ENCODE measurements at places on chromosomes 11 and 22. TPM values are rescaled to one million over a fixed set of nuclear protein-coding genes. Genes with fewer than 3 reads are reported as not detected.

DNA sequence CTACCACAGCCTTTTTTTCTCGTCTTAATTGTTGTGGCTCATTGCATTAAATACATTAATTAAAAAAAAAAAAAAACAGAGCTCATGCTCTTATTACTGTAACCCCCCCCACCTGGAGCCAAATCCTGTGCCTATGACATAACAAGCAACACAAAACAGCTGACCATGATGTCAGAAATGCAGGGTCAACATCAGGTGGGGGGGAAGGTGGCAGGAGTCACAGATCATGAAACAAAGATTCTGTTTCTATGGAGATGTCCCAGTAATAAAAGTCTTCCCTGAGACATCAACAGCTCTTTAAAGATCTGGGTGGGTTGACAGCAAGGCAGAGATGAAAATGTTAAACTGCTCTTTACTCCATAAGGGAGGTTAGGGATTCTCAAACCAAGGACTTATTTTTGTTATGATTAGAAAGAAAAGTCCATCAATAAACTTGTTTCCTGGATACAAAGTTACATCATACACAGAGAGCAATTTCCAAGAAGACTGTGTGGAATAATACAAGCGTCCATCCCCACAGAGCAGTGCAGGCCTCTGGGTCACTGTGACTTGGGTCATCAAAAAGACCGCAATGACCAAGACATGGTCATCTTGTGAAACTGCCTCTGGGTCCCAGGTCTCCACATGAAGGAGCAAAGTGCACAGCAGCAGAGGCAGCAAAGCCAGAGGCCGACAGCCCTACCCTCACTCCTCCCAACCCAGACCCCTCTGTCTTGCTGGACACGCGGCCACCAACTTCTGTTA is 42.7 kb upstream of the CYP2D6 start:
- DNase-seq = no peak

GRCh38 chr11:132648851-132649250 is 883.5 kb downstream of the OPCML start:
- no peak for DNase-seq

- DNase-seq = no peak
Measured at GRCh38 chr11:34309965-34310364, 47.8 kb downstream of the ABTB2 start.

- no peak for DNase-seq
Measured at GRCh38 chr11:17405232-17406005, 17.0 kb upstream of the KCNJ11 start.

GRCh38 chr11:66414120-66414934 is 6.5 kb upstream of the NPAS4 start:
- no peak for DNase-seq

- no peak for DNase-seq
Measured at GRCh38 chr22:19840059-19840458, 14.6 kb downstream of the GNB1L start.

GRCh38 chr11:4682623-4683419 is 14.8 kb downstream of the OR51E2 start:
- no peak for DNase-seq

GRCh38 chr11:27423125-27423524 is 49.5 kb downstream of the LGR4 start:
- DNase-seq = no peak

DNA sequence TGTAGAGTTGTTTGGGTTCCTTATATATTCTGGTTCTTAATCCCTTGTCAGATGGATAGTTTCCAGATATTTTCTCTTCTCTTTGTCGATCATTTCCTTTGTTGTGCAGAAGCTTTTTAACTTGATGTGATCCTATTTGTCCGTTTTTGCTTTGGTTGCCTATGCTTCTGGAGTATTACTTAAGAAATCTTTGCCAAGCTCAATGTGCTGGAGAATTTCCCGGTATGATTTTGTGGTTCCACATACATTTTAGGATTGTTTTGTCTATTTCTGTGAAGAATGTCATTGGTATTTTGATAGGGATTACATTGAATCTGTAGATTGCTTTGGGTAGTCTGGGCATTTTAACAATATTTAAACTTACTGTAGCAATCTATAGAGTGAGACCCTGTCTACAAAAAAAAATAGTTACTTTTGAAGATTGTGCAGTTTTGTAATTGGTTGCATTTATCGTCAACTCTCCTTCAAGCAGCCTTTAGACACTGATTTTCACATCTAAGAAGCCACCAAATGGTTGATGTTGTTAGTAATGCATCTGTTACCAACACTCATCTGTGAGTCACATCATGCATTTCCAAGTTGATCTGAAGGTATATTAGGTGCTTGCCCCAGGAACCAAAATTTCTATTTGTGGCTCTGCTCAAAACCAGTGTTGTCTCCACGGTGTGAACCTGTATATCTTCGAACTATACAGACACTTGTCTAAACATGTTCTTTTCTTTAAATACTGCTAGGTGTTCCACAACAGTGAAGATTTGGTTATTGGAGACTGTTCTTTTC is 21.4 kb downstream of the XRCC6 start:
- no peak for DNase-seq

DNA sequence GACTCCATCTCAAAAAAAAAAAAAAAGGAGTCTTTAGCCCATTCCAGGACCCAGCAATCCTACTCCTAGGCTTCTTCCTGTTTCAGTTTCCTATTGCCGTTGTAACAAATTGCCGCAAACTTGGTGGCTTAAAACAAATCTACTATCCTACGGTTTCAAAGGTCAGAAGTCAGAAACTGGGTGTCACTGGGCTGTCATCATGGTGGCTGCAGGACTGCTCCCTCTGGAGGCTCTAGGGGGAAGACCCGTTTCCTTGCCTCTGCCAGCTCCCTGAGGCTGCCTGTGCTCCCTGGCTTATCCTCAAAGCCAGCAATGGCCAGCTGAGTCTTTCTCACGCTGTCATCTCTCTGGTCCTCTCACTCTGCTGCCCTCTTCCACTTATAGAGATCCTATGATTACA is 8.7 kb upstream of the DAGLA start:
- DNase-seq = no peak

GRCh38 chr11:120564573-120565311 is 53.2 kb downstream of the GRIK4 start:
- DNase-seq = no peak

DNA sequence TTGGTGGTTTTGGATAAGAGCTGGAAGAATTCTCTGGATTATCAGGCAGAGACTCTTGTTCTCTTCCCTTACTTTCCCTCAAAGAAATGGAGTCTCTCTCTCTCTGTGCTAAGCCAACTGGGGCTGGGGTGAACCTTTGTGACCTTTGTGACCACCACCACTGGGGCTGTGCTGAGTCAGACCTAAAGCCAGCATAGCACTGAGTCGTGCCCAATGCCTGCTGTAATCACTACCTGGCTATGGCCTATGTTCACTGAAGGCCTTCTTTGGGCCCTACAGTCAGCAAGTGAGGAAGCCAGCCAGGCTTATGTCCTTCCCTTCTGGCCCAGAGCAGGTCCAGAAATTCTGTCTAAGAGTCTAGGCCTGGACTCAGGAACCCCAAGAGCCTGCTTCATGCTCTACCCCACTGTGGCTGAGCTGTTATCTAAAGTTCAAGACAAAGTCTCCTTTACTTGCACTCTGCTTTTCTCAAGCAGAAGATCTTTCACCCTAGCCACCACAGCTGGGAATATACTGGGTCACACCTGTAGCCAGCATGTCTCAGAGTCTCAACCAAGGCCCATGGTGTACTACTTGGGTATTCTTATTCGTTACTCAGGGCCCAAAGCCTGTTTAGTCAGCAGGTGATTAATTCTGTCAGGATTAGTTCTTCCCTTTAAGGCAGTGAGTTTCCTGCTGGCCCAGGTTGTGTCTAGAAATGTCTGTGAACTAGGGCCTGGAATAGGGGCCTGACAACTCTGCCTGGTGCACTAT is 86.0 kb downstream of the EHF start:
- no peak for DNase-seq

- no peak for DNase-seq
Measured at GRCh38 chr11:6646576-6646917, 9.1 kb downstream of the DCHS1 start.

DNA sequence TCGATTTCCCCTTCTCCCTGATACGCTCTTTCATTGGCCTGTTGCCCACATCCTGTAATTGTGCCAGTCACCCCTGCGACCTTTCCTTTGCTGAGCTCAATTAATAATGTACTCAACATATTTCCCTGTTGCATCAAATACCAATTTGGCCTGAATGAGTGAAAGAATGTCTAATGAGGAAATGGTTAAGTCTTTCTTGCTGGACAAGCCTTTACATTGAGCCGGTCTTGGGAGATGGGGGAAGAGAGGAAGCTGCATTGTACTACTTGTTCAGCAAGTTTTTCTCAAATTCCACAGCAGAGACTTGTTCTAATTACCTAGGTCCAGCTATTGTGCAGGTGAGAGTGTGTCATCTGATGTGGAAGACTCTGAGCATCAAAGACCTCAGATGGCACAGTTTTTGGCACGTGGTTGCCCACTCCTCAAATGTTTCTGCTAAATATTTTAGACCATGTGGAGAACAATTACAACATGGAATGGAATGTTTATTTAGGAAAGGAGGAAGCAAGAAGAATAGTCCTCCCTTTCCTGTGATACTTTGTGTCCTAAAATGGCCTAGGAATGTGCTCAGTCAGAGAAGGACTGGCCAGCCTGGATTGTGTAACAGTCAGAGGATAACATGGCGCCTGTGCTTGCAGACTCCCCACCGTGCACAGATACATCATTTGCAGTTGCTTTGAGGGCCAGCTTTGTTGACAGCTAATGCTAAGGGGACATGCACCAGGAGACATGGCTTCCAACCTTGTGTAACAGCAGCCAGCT is 129.5 kb upstream of the E2F8 start:
- DNase-seq = no peak

GRCh38 chr11:75539459-75540334 is 14.0 kb upstream of the GDPD5 start:
- no peak for DNase-seq

DNA sequence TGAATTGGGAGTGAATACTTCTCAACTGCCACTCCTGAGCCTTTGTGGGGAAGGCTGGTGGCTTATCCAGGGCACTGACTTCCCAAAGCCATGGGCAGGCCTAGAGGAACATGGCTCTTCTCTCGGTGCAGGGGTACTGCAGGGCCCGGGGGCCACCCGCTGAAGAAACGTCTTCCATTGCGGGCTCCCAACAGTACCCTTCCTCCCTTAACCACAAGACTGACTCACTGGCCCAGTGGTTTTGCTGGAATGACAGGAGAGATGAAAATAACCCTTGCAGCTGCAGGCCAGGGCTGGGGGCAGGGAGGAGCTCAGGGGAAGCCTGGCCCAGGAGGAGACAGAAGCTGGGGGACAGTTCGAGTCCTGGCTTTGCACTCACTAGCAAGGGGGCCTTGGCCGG is 13.5 kb downstream of the TXN2 start:
- DNase-seq = no peak

DNA sequence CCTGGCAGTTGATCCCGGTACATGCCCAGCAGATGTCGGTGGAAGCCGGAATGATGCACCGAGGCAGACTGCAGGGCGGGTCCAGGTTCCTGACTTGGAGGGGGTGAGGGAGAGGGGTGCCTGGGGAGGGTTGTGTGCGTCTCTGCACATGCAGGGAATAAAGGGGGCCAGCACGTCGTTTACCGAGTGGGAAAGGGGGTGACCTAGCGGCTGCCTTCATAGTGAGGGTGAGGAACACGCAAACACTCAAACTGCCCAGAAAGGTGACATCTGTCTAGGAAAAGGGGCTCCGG is 801.7 kb downstream of the TBC1D22A start:
- DNase-seq = no peak

DNA sequence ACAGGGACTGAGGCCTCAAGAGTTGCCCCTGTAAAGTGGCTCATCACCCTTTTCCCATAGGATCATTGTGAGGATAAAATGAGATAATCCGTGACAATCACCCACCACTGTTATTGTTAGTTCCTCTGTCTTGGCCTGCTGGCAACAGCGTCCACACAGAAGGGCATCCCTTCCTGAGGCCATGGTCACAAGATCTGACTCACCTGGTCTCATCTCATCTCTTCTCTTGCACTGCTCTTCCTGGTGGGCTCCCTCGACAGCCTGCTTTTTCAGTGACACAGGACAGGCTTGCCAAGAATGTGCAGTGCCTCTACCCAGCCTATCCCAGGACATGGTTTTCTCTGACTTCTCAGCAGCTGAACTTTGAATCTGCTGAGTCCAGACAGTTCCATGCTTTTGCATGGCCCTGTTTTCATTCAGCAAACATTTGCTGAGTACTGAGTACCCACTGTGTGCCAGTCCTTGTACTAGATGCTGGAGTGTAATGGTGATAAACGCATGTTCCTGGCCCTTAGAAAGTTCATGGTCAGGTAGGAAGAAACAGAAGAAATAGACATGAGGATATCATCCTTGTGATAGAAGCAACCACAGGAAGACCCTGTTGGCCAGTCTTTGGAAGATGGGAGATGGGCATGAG is 3.3 kb downstream of the STX3 start:
- no peak for DNase-seq

DNA sequence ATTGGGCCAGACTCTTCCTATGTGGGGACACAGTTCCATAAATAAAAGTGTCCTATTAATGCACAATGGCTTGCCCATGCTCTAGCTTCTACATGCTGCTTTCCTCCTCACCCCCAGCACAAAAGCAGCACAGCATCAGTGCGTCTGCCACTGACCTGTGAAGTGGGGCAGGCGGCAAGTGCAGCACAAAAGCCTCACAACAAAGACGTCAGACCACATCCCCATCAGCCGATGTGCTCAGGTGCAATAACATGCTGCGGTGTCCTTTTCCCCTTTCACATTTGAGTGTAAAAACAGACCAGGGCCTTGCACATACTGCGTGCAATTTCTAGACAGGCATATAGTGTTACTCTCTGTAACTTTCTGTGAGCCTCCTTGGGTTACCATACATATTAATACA is 12.8 kb downstream of the DKK3 start:
- DNase-seq = no peak

- DNase-seq = no peak
Measured at GRCh38 chr11:84212468-84213390, 926.6 kb upstream of the CCDC90B start.

- no peak for DNase-seq
Measured at GRCh38 chr22:24681236-24681635, 78.2 kb downstream of the GGT1 start.

DNA sequence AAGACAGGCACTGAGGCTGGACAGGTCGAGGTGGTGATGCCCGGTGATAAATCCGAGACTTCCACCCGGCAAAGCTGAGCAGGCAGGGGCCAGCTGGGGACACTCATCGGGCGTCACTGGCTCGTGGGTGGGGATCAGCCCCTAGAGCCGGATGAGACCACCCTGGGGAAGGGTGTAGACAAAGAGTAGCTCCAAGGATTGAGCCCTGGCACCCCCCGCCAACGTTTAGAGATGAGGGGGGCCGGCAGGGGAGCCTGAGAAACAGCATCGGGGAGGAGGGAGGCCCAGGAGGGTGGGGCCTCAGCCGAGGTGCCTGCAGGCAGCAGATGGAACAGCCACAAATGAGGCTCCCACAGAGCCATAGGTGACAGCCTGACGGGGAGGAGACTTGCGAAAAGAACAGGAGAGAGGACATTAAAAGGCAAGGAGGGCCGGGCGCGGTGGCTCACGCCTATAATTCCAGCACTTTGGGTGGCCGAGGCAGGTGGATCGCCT is 27.4 kb upstream of the CBX7 start:
- DNase-seq = no peak

GRCh38 chr11:79845002-79845709 is 404.3 kb upstream of the TENM4 start:
- DNase-seq = no peak

- DNase-seq = no peak
Measured at GRCh38 chr11:62464655-62465054, 45.8 kb downstream of the SCGB1A1 start.

The XNDC1N gene
- polyA plus RNA-seq = 7.4 TPM

The ESAM gene
- 2.6 TPM for polyA plus RNA-seq

The CCDC87 gene
- polyA plus RNA-seq = not detected

The MED15 gene
- polyA plus RNA-seq = 38.2 TPM

The E2F8 gene
- polyA plus RNA-seq = not detected

The CEP164 gene
- polyA plus RNA-seq = 15.6 TPM

The MICAL2 gene
- 2.8 TPM for polyA plus RNA-seq

The SCN2B gene
- polyA plus RNA-seq = not detected

The RBM4 gene
- polyA plus RNA-seq = 283 TPM
